A172 (cell line): ENCODE measurements at places on chromosomes 12 and 14. TPM values are rescaled to one million over a fixed set of nuclear protein-coding genes. Genes with fewer than 3 reads are reported as not detected.

DNA sequence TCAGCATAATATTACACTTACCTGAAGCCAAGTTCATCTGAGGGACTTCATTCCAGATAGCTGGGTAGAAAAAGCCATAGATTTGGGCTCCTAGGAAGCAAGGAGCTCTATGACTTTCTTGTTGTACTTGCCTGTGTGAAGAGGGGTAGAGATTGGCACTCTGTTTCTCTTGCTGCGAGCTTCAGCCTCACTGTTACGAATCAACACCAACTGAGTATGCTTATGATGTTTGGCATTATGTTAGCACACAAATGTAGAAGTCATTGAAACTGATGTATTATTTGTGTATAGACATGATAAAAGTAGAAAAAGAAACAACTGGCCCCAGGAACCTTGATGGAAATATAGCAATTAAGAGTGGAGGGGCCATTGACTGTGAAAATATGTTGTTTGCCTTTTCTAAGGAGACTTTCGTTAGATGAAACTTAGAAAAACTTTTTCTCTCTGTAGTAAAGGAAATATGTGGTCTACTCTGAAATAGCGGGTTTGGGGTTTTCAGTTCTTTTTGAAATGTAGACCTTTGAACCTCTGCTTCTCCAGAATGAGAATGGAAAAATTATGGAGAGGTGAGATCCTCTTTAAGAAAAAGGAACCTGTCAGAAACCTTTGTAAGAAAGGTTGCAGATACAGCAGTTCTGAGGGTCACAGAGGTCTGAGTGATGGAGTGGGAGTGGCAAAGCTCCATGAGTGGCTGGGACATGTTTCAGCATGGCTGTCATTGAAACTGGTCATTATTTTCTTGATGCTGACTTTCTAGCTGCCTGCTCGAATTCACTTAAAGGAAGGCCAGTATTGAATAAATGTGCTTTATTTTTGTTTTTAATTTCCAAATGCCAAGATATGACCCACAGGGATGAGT lies 159.9 kb downstream of the GCH1 start:
- DNase-seq: no peak

- no peak for DNase-seq
Measured at GRCh38 chr14:68193970-68194681, 374.5 kb downstream of the RAD51B start.

DNA sequence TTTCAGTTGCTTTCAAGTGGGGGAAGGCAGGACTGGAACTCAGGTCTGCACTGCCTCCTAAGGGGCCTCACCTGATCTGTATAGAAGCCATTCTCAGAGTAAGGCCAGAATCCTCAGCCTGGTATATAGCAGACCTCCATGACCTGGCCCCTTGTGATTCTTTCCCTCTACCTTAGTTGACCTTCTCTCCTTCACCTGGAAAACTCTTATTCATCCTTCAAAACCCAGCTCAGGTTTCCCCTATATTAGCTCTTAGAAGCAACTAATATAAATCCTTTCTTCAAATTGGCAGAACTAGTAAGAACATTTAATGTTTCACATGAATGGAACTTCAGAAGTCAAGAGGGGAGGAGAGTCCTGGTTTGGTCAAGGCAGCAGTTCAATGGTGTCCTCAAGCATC lies 26.0 kb upstream of the WSCD2 start:
- no peak for DNase-seq

DNA sequence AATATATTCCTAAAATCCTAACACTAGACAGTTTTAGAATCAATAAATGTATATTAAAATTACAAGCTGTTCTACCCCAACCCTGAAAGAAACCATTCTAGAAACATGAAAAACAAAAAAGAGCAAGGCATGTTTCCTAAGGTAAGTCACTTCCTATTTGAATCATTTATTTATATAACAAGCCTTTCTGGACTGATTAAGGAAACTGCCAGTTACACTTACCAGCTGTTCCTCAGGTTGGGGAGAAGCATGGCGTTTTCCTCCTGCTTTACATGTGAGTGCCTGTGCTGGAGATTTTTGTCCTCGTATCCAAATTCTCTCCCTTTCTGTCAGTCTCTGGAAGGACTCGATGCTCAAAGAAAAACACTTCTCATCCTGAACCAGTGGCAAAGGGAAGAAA lies 183.3 kb downstream of the EFCAB11 start:
- no peak for DNase-seq

Gene BCL11B
- 0.02 TPM in 2 replicates for total RNA-seq
